Activated CD8-positive, alpha-beta memory T cell treated with anti-CD3 and anti-CD28 coated beads for 4 hours (primary cell): ENCODE measurements at places on chromosomes 3 and 15.

DNA sequence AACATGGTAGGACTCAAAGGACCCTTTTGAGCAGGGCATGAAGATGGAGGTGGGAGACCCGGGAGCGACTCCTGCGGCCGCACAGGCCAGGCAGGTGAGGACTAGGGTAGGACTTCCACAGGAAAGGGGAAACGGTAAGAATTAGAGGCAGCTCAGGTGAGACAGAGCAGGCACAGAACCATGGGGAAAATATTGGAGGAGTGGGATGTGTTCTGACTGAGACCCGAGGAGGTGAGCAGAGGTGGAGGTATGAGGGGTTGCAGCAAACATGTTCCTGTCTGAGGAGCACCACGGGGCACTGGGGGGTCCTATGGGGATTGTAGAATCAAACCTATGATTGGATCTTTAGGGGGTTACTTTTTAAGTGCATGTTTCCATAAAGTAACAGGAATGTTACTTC, 1.4 kb upstream of the ISG20 start:
- DNase-seq: no peak

GRCh38 chr3:149414557-149415231, 37.2 kb upstream of the TM4SF1 start:
- no peak for DNase-seq

DNA sequence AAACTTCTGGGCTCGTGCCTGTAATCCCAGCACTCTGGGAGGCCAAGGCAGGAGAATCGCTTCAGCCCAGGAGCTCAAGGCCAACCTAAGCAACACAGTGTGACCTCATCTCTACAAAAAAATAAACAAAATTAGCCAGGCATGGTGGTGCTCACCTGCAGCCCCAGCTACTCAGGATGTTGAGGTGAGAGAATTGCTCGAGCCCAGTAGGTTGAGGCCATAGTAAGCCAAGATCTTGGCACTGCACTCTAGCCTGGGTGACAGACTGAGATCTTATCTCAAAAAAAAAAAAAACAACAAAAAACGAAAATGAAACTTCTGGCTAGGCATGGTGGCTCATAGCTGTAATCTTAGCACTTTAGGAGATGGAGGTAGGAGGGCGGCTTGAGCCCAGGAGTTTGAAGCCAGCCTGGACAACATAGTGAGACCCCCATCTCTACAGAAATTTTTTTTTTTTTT, 53.7 kb downstream of the PIK3CB start:
- no peak for DNase-seq

DNA sequence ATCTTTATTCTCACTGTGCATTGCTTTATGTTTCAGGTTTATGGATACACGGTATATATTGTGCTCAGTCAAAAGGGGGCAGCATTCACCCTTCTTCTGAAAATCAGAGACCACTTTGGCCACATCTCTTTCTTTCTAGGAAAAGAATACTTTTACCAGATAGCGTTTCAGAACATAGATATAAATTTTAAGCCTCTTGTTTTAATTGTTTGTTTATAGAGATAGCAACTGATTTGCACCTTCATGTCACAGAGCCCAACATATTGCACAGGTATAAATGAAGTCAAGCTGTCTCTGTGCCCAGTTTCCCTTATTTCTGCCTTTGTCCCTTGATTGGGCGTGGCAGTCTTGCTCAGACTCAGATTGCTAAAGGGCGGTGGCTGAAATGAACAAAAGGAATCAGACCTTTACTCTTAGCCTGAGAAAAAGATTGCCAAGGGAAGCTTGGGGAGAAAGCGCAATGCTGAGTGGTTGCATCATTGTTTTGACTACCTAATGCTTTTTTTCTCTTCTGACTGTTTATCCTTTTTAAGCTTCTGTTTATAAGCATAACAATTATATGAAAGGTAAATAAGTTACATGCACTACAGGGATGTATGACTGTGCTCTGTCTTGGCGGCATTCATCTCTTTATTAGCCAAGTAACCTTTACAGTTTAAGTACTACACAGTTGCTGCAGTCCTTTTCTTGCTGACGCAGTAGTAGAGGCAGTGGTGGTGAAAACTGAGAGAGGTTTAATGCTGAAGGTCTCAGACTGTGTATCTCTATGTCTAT, 70.8 kb upstream of the ZBTB20 start:
- DNase-seq: no peak

DNA sequence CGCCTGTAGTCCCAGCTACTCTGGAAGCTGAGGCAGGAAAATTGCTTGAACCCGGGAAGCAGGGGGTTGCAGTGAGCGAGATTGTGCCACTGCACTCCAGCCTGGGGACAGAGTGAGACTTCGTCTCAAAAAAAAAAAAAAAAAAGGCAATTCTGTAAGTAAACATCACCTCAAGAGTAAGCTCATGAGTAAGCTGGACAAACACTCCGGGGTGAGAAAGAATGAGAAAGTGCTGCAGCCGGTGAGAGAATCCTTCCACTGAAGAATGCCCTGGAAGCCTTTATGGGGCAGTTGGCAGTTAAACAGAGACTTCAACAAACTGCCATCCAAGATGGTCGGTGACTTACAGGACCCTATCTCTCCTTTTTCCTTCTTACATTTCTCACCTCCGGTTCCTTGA, 47.5 kb downstream of the FEZF2 start:
- DNase-seq: no peak

GRCh38 chr3:183370391-183370790, 58.0 kb downstream of the MCF2L2 start:
- no peak for DNase-seq

DNA sequence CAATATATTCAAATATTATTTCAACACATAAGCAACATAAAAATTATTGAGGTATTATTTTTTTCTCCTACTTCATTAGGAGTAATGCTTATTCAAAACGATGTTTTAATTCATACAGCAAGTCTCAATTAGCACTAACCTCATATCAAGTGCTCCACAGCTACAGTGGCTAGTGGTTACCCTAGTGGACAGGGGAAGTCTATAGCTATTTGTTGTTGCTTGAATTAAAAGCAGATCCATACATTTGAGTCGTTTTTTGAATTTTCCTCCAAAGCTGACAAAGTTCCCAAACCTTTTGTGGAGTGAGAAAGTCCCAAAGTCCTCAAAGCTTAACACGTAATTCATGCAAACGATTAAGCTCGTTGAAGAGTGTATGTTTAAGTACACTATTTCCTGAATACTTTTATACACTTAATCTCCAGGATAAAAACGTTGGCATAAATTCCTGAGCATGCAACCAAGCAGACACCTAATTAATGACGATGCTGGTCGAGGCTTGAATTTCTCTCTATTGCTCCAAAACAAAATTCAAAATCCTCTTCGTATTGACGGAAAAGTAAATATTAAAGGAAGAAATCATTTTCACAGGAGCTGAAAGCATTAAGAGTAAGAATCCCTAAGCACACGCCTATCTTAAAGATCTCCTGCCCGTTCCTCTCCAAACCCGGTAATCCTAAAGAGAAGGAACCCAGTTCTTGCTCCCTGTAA, 985 bp downstream of the VPS13C start:
- no peak for DNase-seq

- no peak for DNase-seq
Observed at GRCh38 chr15:57589754-57590153, 1.9 kb upstream of the MYZAP start.

GRCh38 chr3:18883571-18883970, 264.7 kb upstream of the KCNH8 start:
- DNase-seq: no peak

DNA sequence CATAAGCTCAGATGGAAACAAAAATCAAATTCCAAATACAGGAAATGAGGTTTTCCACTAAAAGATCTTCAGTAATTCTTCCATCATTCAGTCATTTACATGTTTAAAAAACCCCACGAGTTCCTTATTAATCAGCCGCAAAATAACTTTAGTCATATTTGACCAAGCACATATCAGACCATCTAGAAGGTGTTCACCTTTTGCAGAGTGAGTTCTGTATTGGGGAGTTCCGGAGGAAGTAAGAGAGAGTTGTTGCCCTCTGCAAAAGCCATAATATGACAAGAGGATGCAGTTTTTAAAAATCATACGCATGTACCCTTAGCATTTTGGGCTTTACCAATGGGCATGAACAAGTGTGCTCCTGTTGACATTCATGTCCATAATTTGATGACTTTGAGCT, 61.6 kb downstream of the CCR1 start:
- no peak for DNase-seq

DNA sequence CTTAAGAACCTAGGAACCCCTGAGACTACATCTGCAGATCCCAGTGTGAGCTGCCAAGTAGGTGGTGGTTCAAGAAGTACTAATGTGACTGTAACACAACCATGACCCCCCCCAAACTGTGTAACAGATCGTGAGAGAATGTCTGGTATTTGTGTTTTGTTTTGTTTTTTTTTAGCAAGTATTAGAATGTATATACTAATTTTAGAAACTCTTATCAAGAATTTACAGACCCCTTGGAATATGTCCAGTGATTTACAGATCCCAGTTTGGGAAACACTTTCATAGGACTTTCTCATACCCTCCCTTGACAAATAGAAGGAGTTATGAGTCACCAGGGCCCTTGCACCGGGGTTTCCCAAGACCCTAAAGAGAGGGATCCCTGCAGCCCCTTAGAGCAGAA, 79.8 kb downstream of the SEMA5B start:
- DNase-seq: no peak

GRCh38 chr3:182766099-182766498, 27.2 kb upstream of the ATP11B start:
- no peak for DNase-seq

DNA sequence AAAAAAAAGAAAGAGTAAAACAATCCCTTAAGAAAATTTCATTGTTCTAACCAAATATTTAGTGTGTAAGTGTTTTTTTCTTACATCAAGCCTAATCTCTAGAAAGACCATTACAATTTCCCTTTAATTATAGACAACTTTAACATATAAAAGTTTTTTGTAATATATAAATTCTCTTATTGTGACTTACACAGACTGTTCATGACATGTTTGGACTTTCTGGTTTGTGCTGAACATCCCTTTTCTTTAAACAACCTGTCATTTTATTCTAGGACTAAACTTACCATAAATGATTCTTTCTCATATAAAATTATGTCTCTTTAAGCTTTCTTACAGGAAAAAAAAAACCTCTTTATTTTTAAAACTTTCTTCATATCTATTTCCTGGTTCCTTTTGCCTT, 13.0 kb upstream of the BTLA start:
- no peak for DNase-seq

GRCh38 chr15:34812369-34812768, 17.0 kb upstream of the ACTC1 start:
- DNase-seq: no peak

DNA sequence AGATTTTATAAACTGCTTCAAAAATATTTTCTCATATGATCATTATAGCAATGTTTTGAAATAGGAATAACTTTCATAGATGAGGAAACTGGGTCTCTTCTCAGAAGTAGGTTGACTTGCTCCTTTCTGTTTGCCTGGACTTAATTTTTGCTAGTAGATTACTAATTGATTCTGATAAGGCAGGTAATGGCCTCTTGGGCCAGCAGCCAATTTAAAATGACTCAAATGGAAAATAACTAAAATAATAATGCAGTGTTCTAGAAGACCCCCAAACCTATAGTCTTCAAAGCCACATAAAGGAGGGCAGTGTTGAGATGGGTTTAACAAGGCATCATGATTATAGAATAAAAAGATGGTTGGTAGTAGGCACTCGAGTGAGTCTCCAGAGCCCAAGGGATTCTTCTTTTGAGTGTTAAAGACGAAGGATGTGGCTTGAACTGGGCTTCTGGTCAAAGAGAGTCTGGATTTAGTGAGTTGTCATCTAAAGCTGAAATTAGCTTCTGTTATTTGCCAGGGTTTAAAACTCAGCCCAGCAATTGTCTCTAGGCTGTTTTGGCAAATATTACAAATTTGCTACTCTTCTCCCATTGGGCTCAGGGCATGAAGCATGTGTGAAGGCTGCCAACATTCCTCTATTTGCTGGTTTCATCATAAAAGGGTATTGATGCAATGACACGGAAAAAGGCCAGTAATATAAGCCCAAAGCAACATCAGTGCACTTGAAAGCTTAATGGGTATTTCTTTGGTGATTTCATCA, 297.1 kb upstream of the MEIS2 start:
- no peak for DNase-seq

- no peak for DNase-seq
Observed at GRCh38 chr3:46498916-46499519, 1.2 kb downstream of the RTP3 start.

DNA sequence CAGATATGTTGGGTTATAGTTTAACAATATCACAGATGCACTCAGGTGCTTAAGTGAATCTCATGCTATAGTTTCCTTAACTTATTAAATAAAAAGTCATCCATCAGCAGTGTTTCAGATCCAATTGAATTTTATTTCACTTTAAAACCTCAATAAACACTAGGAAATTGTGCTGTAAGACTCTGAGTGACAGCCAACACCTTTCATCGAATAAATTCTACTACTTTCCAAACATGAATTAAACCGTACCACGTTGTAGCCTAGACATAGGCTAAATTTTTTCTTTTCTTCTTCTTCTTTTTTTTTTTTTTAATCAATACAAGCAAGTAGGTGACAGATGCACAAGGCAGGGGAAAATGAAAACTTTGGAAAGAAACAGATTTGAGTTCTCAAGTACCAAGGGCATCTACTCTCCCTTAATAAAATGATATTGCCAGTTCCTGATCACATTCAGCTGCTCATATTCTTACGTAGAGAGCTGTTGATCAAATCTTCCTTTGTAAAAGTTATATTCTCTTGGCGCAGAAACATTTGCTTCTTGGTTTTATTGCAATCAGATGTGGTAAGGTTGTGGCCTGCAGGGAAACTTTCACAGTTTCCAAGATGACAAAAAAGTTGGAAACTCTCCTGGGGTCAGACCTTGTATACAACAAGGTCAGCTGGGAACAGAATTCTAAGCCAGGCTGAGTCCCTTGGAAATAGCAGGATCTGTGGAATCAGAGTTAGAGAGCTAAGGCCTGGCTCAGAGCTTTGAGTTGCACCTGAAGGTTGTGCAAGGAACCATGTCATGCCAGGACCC, 147.7 kb downstream of the CD47 start:
- DNase-seq: no peak

DNA sequence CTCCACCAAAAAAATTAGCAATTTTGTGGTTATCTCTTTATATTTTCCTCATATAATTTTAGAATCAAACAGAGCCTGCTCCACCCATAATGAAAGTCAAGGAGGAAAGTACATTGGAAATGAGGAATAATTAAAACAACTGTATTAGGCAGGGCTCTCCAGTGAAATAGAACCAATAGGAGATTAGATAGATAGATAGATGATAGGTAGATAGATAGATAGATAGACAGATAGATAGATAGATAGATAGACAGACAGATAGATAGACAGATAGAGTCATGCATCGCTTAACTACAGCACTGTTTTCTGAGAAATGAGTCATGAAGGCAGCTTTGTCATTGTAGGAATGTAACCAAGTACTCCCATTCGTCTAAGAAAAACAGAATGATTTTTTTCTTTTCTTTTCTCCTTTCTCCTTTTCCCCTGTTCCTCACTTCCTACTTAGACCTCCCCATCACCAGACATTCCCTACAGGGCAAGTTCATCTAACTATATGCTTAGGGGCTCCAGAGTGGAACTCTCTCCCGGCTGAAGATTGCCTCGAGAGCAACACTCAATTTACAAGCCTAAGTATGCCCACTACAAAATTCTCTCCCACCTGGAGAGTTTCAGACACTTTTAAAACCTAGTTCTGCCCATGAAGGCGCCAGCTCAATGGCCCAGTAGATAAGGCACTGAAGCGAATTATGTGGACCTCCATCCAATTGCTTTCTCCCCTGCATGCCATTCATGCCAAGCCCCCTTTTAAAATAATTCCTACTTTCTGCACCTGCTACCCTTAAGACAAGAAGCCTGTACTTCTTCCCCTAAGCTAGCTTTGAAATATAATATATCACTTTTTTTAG, 53.3 kb upstream of the LIPC start:
- no peak for DNase-seq

GRCh38 chr3:196518966-196519717, 4.0 kb upstream of the SMCO1 start:
- no peak for DNase-seq

GRCh38 chr3:127002195-127003174, 19.6 kb downstream of the PLXNA1 start:
- DNase-seq: no peak
